ENCODE measurements at places on chromosomes 2 and 18. TPM values are rescaled to one million over a fixed set of nuclear protein-coding genes. Genes with fewer than 3 reads are reported as not detected.

GRCh38 chr2:197254776-197255530, 55.6 kb downstream of the ANKRD44 start:
- DNase-seq, result no peak

The CD207 gene
- total RNA-seq, result not detected

The ADCYAP1 gene
- not detected for total RNA-seq

The CDCA7 gene
- total RNA-seq, result 2.5 TPM

GRCh38 chr2:47897883-47898731, 8.2 kb downstream of the FBXO11 start:
- no peak for DNase-seq

- peak; percentile 52 for DNase-seq
Measured at GRCh38 chr2:138534791-138535190, 33.2 kb downstream of the SPOPL start.

DNA sequence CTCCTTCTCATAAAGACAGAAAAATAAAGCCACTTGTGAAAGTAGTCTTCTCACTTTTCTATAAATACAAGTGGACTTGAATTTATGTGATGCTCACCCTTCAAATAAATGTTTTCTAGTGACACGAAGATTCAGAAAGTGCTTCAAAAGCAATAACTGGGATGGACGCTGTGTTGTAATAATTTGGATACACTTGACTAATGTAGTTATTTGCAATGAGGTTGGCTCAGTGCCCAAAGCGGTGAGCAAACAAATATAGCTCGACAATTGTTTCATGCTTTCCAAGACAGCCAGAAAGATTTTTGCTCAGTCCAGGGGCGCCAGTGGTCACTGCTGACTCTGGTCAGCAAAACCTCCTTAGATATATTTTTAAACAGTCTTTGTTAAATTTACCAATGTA, 278.6 kb upstream of the KLHL14 start:
- peak; percentile 2 for DNase-seq

The DLX1 gene
- total RNA-seq, result 1.9 TPM

GRCh38 chr2:69612200-69612599, 31.3 kb downstream of the AAK1 start:
- no peak for DNase-seq

GRCh38 chr18:10061566-10062140, 147.8 kb downstream of the VAPA start:
- no peak for DNase-seq

DNA sequence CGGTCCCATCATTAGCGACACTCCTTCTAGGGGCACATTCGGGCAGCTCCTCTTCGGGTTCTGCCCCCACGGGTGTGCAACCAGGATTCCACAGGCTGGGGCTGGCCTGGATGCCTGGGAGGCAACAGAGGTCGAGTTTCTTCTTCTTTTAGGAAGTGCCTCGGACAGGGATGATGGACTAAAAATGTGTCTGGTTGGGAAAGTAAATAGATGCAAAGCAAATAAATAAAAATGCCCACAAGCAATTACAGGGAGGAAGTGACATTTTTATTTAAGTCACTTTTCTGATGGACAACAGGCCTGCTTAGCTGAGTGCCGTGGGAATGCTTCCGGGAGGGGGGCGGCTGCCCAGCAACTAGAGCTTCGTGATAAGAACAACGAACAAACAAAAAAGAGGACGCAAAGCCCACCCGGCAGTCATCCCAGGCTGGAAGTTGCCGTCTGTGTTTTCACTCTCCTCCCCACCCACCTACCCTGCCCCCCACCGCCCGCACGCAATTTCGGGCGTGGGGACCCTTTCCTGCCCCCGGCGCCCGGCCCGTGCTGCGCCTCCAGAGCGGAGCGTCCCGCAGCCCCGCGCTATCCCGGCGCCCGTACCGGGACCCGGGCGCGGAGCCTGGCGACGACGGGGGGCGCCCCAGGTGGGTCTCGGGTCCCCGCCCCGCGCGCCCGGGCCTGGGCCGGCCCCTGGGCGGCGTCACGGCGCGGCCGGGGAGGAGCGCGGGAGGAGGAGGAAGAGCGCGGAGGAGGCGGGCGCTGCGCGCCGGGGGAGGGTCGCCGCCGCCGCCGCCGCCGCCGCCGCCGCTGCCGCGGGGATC, 412 bp upstream of the NCK2 start:
- DNase-seq, result no peak

DNA sequence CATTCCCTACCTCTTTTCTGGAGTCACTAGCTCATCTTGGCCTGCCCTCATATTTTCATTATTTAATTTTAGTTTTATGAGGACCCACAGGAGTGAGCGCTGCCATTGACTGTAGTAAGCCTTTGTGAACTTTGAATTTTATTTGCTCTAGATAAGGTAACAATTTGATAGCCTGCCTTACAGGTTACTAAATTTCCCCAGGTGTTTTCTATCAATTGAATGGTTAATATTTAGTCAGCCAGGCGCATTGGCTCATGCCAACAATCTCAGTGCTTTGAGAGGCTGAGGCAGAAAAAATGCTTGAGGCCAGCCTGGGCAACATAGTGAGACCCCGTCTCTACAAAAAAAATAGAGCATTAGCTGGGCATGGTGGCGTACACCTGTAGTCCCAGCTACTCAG, 50.2 kb downstream of the DAW1 start:
- no peak for DNase-seq

DNA sequence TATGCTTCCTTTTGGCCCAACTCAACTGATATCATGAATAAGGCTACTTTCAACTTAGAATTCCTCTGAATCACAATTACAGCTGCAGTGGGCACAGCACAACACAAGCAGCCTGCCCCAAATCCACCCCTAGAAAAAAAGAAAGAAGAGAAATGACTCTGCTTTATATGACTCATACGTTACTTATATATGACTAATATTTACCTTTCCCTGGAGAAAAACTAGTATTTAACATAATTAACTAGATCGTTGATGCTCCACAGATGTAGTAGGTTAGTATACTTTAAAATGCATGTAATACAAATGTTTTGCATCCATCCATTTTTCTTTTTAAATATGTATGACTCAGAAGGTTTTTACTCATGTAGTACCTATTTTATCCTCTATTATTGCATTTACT, 133.3 kb upstream of the UNC80 start:
- DNase-seq, result peak; percentile 73

The DPYSL5 gene
- not detected for total RNA-seq

DNA sequence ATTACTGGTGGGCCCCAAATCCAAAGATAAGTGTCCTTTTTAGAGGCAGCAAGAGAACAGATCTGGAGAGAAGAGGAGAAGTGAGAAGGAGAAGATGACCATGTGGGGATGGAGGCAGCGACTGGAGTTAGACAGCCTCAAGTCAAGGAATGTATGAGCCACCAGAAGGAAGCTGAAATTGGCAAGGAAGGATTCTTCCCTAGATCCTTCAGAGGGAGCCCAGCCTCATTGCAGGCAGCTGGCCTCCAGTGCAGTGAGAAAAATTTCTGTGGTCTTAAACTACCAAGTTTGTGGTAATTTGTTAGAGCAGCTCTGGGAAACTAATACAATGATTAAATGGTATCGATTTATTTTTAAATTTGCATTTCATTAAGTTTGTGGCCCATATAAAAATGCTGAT, 167.9 kb downstream of the NCKAP5 start:
- no peak for DNase-seq

DNA sequence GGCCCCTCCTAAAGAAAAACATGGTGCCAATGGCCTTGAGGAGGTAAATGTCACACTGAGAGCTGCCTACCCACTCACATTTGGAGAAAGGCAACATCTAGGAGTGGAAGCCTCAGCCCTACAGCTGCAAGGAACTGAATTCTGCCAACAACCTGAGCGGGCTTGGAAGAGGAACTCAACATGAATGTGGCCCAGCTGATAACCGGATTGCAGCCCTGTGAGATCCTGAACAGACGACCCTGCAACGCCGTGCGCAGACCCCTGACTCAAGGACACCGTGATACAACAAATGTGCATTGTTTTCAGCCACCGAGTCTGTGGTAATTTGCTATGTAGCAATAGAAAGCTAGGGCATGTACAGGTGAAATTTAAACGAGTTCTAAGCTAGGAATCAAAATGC, 99.4 kb downstream of the MYOM1 start:
- DNase-seq, result no peak

DNA sequence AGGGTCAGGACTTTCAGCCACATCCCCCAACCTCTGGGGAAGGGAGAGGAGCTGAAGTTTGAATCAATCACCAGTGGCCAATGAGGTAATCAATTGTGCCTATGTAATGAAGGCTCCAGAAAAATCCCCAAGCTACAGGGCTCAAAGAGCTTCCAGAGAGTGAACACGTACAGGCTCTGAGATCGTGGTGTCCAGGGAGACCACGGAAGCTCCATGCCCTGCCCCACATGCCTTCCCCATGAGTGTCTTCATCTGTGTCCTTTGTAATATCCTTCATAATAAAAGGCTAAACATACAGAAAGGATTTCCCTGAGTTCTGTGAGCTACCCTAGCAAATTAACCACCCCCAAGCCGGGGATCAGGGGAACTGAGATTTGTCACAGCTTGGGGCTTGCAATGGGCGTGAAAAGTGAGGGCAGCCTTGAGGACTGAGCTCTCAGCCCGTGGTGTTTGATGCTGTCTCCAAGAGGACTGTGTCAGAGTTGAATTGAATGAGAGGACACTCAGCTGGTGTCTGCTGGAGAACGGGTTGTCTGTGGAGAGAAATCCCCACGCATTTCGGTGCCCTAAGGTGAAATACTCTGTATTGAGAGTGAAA, 25.5 kb upstream of the TUBB6 start:
- DNase-seq, result peak; percentile 92

DNA sequence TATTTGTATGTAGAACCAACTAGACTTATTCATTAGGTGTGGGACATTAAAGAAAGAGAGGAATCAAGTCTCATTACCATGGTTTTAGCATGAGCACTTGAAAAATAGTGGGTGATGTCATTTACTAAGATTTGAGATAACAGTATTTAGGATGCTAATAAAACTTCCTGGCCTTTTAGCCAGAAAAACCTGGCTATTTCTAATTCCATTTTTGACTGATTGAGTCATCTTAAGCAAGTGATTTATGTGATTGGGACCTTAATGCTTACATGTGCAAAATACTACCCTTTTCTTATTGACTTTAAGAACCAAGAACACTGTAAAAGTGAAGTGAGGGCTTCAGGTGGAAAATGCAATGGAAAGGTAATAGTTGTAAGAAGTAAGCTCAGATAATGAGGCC, 196.8 kb upstream of the SESTD1 start:
- no peak for DNase-seq

DNA sequence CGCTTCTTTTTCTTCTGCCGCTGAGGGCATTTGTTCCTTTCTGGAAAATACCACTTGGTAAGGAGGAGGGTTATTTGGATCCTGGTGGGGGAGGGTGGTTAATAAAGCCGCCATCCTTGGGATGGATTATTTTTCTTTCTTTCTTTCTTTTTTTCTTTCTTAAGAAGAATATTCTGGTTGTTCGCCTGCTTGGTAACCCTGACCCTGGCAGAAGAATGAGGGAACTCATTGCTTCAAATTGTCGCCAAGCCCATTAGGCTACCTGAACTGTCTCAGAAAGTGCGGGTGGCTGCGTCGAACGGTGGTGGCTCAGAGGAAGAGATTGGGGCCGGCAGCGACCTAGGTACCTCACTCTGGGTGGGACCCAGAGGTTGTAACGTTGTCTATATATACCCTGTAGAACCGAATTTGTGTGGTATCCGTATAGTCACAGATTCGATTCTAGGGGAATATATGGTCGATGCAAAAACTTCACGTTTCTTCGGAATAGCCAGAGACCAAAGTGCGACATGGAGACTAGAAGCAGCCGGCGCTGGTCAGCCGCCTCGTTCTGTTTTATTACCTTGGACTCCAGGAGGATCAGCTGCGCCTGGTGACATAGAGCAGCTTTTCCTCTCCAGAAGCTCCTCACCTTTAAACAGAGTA, 1.3 kb upstream of the HOXD4 start:
- DNase-seq, result no peak

The GAREM2 gene
- 0.67 TPM for total RNA-seq

DNA sequence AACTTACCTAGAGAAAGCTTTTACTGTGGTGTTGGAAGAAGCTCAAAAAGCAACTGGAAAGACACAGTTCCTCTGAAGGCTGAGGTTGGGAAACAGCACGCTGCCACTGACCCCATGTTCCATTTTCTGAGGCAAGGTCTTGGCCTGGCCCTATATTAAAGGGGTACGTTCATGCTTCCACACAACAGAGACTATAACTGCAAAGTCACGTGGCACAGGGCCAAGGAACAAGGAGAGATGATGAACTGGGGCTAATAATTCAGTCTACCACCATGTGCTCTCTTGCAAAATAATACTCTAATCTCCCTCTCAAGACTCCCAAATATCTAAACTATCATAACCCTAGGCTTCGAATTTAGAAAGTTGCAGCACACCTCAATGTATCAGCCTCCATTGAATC, 381.6 kb downstream of the DSEL start:
- no peak for DNase-seq

The CRYGC gene
- 0.52 TPM for total RNA-seq

The FNDC4 gene
- 29.2 TPM for total RNA-seq

The PDE1A gene
- not detected for total RNA-seq

The HOXD9 gene
- total RNA-seq, result not detected

- DNase-seq, result no peak
Measured at GRCh38 chr2:10328670-10329579, 26.2 kb downstream of the HPCAL1 start.

DNA sequence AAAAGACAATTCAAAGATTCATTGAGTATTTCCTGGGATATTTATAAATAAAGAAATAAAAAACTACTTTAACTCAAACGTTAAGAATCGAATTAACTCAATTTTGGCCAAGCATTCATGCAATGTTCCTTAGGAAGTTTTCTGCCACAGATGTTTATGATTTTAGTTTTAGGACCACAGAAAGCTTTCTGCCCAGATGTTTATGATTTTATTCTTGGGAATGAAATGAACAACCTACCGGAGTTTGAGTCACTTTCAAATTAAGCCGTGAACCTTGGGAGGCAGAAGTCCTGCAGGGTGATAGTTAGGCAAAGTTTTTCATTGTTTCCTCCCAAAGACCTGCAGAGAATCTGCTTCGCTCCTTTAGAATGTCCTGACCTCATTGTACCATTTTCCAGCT, 34.7 kb upstream of the MBP start:
- no peak for DNase-seq

DNA sequence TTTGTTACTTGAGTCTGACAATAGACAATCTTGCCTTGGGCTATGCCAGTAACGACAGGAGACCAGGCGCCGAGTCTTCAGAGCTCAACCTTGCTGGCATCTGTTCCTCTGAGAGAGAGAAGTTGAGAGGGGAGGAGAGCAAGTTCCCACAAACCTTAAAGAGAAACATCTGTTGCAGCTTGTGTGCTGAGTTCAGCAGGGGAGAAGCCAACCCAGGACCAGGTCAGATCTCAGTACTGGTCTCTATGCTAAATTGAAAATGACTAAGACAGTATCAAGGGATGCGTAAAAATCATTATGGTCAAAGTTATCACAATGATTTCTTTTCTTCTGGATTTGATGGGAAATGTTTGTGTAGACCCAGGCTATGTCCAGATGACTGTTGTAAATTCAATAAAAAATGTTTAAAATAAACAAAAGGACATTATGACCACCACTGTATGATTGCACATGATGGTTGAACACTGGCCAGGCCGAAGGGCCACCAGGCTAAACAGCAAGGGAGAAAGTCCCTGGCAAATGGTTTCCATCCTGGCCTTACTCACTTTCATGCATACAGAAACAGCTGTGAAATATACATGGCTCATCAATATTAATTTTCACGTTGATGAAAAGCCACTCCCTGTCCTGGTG, 100.3 kb upstream of the PMAIP1 start:
- no peak for DNase-seq
